IMR-90 (cell line): ENCODE measurements at places on chromosomes 3 and 15.

- DNase-seq: no peak
Observed at GRCh38 chr3:49883998-49884397, 14.3 kb upstream of the CAMKV start.

DNA sequence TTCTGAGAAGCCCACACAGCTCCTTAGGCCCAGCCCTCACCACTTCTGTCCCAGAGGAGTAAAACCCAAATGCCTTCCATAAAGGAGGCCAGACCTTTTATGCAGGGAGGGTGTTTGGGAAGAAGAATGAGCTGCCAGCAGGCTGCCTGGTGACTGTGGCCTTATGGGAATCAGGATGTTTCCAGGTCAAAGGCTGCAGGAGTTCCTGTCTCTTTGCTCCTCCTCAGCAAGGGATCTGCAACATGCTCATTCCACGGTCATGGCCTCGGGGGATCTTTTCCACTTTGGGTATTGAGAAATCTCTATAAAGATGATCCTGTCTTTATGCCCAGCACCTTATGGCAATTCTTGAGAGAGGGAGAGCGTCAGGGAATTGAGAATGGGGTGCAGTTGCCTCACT, 25.2 kb upstream of the MAGEF1 start:
- no peak for DNase-seq

DNA sequence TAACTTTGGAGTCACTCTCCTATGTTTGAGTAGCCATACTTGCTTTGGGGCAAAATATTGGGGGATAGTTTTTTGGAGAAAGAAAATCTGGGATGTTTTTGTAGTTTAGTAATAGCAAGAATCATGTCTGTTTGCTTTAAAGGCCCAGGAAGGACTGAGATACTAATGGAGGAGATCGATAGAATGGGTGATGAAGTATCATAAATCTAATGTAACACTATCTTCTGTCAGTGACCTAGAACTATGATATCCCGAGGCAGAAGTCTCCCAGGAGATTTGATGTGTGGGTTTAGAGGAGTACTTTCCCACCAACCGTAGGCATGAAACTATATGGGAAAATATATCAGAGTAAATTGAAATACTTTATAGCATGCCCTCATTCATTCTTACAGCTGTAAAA, 21.0 kb upstream of the NFKBIZ start:
- DNase-seq: no peak

DNA sequence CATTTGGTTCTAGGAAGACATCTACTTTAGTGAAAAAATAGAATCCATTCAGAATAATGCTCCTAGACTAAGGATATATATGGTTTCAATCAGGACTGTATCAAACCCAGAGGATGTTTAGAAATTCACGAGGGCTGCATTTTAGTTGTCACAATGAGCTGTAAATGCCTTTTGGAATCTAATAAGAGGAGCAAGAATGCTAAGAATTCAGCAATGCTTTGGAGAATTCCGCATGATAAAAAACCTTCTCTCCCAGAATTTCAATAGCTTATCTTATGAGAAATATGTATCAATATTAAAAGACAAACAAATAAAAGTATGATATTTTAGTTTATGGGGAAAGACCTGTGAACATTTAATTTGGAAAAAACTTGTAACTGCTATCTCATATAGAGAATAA, 885.1 kb downstream of the ZPLD1 start:
- DNase-seq: no peak

GRCh38 chr3:171251835-171252234, 208.4 kb downstream of the TNIK start:
- DNase-seq: no peak

DNA sequence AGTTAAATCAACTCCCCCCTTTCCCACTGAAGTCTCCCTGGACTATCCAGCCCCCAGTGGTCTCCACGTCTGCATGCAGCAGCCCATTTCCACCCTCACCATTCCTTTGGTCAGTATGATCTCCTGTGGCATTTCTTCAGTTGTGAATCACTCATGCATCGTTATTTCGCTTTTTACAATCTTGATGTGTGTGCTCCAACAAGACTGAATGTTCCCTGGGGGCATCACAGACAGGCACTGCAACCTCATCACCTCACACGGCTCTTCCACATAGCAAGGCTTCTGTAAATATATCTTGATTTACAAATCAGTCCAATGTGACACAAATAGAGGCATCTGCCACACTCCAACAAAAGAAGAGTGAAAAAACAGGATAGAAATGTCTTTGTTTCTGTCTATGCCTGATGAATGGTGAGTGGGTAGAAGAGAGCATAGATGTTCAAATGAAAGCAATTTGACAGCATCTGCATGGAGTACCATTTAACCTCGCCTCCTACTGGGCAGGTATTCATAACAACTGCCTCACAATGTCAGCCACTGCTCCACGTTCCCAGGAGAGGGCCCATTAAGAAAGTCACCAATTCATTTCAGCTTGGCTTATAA, 5.2 kb downstream of the HEG1 start:
- DNase-seq: no peak

GRCh38 chr3:60192297-60193114, 1058.7 kb downstream of the FHIT start:
- DNase-seq: no peak

- DNase-seq: no peak
Observed at GRCh38 chr15:60417112-60417511, 19.3 kb upstream of the ANXA2 start.

DNA sequence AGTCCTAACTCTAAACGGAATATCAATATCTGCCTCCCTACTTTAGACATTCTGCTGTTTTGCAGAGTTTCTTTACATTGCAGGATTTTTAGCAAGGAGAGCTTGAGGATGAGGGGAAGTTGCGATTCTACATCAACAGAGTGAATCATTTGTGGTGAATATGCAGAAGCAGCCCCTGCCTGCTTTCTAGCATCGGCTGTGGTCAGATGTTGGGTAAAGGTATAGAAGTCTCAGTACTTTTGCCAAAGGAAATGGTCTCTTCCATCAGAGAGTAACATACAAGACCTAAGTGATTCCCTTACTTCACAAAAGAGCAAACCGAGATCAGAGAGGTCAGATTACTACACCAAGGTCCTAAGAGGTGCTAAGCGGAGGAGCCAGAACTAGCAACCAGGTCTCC, 15.2 kb downstream of the ST3GAL6 start:
- DNase-seq: peak; percentile 58

DNA sequence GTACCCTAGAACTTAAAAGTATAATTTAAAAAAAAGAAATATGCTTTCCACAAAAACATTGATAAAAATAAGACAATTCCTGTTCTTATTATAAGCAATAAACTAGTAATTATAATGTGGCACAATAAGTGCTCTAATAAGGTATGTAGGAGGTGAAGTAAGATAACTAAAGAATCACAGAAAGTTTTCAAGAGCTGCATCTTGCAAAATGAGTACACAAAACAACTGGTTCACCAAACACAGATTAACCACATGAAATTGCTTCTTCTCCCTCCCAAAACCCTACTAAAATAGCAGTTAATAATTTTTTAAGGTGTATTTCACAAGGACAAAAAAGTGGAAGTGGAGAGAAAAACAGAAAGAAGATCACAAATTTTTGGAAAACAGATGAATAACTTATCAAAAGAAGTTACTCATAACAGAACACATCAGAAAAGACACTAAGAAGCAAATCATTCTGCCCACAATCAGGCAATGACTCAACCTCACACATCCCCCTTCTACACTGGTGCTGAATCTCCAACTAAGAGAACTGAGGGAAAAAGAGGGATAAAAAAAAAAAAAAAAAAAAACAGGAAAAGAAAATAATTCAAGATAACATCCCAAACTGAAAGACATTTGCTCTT, 64.2 kb downstream of the TBC1D5 start:
- DNase-seq: peak; percentile 71

GRCh38 chr3:66520724-66521123, 19.9 kb upstream of the LRIG1 start:
- peak; percentile 64 for DNase-seq

GRCh38 chr3:101809178-101810021, 30.4 kb downstream of the NXPE3 start:
- peak; percentile 56 for DNase-seq

DNA sequence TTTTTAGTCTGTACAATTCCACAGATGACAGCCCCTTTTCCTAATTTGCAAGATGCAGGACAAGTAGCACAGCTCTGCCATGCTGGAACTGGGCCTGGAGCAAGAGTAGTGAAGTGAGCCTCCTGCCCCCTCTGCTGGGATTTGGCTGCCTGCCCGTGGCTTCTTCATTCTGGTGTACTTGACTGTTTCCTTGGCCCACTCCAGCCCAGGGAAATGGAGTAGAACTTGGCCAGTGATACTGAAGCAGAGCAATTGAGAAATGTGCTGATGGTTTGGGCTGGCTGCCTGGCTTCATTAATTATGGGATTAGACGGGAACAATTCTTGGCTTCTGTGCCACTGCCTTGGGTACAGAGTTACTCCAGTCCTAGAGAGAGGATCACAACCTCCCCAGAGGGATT, 2.8 kb downstream of the GPD1L start:
- peak; percentile 39 for DNase-seq
